ENCODE measurements at places on chromosomes 11 and 22.

GRCh38 chr11:23540101-23540561 lies 679.9 kb upstream of the CCDC179 start:
- DNase-seq: no peak

DNA sequence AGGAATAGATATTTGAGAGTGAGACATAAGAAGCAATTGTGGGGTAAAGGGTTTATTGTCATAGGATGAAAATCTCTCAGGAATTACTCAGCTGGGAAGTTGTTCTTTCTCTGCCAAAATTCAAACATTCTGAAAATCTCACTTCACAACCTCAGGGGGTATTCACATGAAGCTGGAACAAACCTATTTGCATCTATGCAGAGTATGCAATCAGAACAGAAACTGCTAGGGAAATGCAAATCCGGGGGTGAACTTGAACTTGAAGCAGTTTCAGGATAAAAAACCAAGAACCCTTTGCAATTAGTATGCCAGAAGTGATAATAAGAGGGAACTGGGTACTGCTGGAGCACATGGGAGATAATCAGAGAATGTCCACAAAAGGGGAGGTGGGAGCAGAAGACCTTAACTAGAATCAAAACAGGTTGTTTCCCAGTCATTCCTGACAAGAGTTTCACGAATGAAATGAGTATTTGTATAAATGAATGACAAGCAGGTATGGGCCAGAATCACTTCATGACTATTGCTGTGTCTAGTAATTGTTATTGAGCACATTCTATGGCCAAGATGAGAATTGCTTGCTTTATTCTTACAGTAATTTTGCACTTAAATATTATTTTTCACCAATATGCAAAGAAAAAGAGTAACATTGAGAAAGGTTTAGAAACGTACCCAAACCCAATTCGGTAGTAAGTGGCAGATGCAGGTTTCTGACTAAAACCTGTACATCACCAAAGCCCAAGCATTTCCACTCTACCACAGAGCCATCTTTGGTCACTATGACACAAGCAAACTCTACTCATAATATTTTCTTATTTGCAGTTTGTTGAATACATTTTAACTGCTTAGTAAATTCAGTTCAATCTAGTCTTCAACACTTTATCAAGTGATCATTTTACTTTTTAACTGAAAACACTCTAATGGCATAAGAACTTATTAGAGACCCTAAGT lies 61.8 kb upstream of the UBASH3B start:
- no peak for DNase-seq

GRCh38 chr22:17336061-17336460 lies 33.2 kb upstream of the CECR2 start:
- DNase-seq: no peak

- DNase-seq: no peak
Observed at GRCh38 chr22:37684803-37685615, 1.1 kb upstream of the NOL12 start.

DNA sequence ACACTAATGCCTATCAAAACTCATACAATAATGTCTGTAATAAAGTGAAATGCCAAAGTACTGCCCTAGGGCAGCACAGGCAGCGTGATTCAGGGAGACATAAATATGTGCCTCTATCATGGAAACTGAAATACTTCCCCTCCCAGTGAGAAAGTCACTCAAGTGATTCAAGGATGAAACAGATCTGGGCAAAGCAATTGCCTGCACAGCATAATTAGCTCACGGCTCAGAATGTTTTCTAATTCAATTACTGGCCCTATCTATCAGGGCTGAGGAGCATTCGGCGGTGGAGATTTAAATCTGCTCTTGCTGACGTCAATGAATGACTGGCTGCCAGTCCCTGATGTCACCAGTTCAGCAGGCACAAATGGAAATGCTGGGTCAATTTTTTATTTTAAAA lies 27.7 kb upstream of the PPP2R1B start:
- no peak for DNase-seq

- DNase-seq: no peak
Observed at GRCh38 chr22:32617903-32618302, 143.3 kb downstream of the FBXO7 start.

DNA sequence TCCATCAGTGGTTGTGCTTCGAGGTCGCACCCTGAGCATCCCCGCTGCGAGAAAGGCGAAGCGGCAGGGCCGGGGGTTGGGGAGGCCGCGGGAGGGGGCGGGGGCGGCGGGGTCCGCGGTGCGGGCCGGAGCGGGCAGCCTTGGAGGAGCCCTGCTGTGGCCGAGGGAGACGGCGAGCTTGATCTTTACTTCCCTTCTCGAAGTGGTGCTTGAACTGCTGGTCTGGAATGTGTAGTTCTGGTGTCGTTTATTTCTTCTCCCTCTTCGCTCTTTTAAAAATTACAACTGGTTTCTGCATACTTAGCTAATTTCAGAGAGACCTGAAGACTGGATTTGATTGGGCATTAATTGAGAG lies 1.1 kb downstream of the APLP2 start:
- DNase-seq: no peak
